ENCODE measurements at places on chromosomes 16 and 17. TPM values are rescaled to one million over a fixed set of nuclear protein-coding genes. Genes with fewer than 3 reads are reported as not detected.

The ABCA10 gene
- 8.9 TPM for total RNA-seq

DNA sequence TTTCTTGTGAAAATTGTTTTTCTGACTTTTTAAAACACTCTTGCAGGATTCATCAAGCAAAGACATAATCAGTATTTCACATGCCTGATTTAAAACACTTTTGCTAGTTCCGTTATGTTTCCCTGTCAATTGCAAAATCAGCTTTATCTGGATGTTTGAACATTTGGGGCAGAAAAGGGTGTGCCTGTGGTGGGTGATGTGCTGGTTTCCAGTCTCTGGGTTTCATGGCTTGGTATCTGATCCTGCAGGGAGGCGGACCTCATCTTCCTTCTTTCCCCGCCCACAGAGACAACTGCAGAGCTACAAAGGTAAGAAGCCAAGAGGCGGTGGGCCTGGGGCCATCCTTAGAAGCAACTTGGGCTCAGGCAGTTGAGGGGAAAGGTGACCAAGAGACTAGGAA, 41.8 kb downstream of the NLRC5 start:
- H3K4me1 ChIP-seq, result no peaks in the 10 kb centered on the region
- H3K36me3 ChIP-seq, result no peaks in the 10 kb centered on the region
- no peak overlapping the region for H3K27ac ChIP-seq
- no peak for DNase-seq
- no peaks in the 10 kb centered on the region for H3K27me3 ChIP-seq

The C17orf50 gene
- not detected for total RNA-seq

The MT1H gene
- 179 TPM for total RNA-seq

DNA sequence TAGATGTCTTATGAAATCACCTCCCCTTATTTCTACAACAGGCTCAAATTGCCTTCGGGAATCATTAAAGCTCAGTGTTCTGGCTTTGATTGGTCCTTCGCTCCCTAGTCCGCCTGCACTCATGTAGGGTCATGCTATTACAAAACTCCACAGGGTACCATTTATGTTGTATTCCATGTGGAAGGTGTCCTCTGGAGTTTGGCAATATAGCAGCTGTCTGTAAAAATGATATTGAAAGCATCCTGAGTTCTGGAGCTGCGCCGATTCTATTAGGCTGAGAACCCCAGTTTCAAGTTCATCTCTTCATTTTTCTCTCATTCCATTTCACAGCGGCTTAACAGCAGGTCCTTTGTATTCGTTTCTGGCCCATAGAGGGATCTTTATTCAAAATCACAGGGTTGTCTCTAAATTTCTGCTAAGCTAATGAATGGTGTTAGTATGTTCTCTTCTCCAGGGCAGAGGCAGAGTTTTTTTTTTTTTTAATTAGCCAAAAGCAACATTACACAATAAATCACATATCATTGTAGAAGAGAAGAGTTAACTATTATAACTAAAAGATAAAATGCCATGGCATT, 71.9 kb upstream of the TEKT1 start:
- no peaks in the 10 kb centered on the region for H3K27me3 ChIP-seq
- H3K27ac ChIP-seq, result no peak overlapping the region
- no peak for DNase-seq
- no peaks in the 10 kb centered on the region for H3K36me3 ChIP-seq
- no peaks in the 10 kb centered on the region for H3K4me1 ChIP-seq

The EPX gene
- total RNA-seq, result not detected
